ENCODE measurements at places on chromosomes 16 and 17. TPM values are rescaled to one million over a fixed set of nuclear protein-coding genes. Genes with fewer than 3 reads are reported as not detected.

CACNB1 gene
- 5.7 TPM for total RNA-seq

CCL7 gene
- total RNA-seq: not detected

ARHGAP23 gene
- 70.3 TPM for total RNA-seq

TBC1D3 gene
- total RNA-seq: not detected

TUBB3 gene
- total RNA-seq: 1.8 TPM

CHST4 gene
- not detected for total RNA-seq

CLDN9 gene
- 1.2 TPM for total RNA-seq

SEZ6 gene
- not detected for total RNA-seq

TGFB1I1 gene
- total RNA-seq: 13.6 TPM

NPTX1 gene
- not detected for total RNA-seq

ASPA gene
- 3.7 TPM for total RNA-seq

KCNAB3 gene
- 0.52 TPM for total RNA-seq

MYH8 gene
- not detected for total RNA-seq

KRT39 gene
- not detected for total RNA-seq
